Stimulated activated CD4-positive, alpha-beta T cell treated with anti-CD3 and anti-CD28 coated beads, Interleukin-1b, Interleukin-23, amount 100 ng/mL, for 1 hour (primary cell): ENCODE measurements at places on chromosomes 2 and 18.

DNA sequence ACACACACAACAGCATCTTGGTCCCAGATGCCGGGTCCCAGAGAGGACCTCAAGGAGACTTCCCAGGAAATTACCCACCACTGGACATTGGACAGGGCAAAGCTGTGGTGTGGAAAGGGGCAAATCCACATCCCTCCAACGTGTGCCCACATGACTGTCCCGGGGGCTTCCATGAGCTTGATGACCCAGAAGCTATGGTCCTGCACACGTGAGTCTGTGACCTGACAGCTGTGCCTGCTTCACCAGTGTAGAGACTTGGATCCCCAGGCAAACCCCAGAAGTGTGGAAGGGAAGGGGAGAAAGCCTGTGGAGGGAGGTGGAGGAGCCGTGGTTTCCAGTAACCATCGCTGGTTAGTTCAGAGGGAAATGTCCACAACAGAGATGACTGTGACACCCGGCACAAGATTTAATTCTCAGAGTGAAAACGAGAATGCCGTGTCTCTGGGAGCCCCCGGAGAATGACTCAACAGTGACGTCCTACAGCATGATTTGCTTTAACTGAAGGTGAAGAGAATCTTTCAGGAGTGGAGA, 19.1 kb upstream of the GPR55 start:
- no peak for DNase-seq

- no peak for DNase-seq
These were observed 168.4 kb upstream of the NCKAP5 start for GRCh38 chr2:133736674-133737073.

GRCh38 chr2:3403587-3404334, 24.3 kb downstream of the TRAPPC12 start:
- no peak for DNase-seq

DNA sequence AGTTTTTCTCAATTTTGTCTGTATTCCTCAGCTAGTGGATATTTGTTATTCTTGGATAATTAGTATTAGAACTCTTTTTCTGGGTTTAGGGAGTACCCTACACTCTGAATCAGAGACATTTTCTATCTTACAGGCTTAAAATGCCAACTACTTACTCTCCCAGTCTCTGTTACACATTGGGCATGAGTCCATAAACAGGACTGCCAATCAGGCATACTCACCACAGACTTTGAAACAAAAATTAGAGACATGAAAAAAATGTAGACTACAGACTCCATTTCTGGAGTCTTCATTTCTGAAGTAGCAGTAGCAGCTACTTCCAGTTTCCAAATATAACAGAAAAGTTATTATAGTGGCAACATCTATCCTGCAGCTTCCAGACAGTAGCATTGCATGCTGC, 279.7 kb downstream of the MBD5 start:
- DNase-seq, result no peak

DNA sequence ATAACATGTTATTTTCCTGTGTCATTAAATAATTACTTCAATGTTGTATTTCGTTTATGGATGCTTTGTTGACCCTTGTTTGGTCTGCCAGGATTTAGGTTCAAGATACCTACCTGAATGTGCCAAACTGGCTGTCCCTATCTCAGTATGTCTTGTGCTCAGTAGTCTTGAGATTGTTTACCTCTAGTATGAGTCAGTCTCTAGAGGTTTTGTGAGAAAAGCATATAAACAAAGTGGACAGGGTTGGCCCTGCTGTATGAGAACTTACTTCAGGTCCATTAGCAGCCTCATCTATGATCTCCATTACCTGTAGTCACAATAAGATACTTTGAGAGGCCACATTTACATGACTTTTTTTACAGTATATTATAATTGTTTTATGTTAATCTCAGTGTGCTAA, 17.8 kb downstream of the DDX18 start:
- no peak for DNase-seq

GRCh38 chr18:60664736-60665135, 292.2 kb upstream of the MC4R start:
- no peak for DNase-seq

DNA sequence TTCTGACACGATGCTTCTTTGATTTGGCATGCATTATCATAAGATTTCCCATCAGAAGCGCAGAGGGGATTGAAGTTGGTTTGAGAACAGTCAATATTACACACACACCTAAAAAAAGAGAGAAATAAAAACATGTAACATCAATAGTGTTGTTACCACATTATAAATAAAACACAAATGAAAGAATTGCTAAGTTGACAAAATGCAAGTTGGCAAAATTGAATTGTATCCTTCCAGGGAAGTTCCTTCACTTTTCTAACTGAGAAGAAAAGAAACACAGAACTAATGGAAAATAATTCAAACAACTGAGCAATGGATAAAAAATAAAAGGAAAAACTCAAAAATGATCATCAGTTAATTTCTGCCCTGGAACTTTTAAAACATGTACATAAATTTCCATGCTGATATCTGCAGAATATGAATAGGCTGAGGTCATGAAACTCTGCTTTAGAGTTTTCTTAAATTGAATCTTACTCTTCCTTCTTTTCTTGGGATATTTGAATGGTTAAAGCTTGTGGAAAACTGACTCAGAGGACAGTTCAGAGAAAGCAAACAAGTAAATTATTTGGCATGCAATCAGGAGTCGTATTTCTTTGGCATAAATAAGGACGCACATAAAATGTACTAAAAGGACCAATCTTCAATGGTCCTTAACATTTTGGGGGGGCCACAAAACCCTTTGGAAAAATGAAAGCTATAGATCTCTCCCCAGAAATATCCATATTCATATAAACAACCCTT, 152.4 kb upstream of the CAVIN2 start:
- DNase-seq, result no peak

- no peak for DNase-seq
These were observed 19.3 kb upstream of the ACKR3 start for GRCh38 chr2:236550290-236550689.

DNA sequence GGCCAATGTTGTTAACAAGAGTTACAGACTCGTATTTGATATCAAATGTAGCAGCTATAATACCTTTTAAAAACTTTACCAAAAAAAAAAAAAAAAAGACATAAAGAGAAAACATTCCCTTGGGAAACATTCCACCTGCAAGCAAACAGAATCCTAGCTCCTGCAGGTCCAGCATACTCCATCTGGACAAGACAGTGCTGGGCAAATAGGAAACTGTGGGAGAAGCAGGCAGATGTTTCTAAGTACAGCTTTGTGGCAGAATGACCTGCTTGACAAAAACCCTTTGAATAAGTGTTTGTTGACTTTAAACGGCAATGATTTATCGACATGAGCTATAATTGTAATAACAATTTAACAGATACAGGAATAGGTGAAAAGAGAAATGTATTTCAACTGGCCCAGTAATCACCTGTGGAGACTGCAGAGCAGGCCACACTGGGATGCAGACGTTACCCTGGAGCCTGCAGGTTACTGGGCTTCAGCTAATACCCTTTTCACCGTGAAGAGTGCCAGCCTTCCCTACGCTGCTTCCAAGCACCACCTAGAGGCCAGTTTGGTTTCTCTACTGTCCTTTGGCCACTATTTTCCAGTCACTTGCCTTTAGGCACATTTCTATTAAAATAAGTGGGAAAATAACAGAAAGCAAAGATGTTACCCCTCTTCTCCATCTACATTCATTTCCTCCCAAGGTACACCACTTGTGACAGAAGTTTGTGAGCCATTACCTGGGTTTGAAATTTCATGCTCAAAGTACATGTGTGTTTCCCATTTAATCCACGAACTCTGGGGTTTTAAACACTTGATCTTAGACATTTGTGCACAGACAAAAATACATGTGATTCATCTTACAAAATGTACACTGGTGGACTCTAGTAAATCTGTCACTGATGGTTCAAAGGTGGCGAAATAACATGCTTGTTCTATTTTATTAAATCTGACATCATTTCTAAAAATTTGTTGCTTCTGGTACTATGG, 96.9 kb upstream of the ZNF397 start:
- no peak for DNase-seq

- no peak for DNase-seq
These were observed 3.2 kb downstream of the CNNM3 start for GRCh38 chr2:96819128-96819875.

DNA sequence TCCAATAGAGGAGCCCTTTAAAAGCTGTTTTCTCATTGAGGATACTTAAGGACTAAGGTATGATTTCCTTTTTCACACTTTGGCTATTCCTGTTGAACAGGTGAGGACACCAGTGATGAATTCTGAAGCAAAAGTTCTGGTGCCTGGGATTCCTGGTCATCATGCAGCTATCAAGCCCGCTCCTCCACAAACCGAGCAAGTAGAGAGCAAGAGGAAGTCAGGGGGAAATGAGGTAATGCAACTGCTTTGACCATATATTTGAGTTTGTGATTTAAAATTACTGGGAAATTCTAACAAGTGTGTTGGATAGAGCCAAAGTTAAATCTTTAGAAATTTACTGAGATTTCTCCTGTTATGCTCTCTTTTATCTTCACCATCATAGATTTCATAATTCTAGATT, 33.0 kb downstream of the WDR43 start:
- no peak for DNase-seq

GRCh38 chr2:120174963-120175581, 48.1 kb downstream of the TMEM185B start:
- DNase-seq, result no peak

DNA sequence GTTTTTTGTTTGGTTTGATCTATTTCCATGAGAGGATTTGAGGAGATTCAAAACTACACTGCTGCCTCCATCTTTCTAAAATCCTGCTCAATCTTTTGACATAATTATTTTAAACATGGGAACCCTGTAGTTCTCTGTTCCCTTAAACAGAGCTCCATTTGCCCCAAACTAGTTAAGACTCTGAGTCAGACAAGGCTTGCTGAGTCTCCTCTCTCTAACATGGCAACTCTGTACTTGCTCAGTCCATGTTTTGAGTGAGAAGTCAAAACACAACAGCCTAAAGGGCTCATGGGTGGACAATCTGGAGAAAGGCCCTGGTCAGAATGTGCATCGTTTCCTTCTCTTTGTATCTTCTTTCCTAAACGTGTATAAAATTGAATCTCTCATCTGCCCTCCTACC, 7.1 kb upstream of the STAMBP start:
- DNase-seq, result no peak

DNA sequence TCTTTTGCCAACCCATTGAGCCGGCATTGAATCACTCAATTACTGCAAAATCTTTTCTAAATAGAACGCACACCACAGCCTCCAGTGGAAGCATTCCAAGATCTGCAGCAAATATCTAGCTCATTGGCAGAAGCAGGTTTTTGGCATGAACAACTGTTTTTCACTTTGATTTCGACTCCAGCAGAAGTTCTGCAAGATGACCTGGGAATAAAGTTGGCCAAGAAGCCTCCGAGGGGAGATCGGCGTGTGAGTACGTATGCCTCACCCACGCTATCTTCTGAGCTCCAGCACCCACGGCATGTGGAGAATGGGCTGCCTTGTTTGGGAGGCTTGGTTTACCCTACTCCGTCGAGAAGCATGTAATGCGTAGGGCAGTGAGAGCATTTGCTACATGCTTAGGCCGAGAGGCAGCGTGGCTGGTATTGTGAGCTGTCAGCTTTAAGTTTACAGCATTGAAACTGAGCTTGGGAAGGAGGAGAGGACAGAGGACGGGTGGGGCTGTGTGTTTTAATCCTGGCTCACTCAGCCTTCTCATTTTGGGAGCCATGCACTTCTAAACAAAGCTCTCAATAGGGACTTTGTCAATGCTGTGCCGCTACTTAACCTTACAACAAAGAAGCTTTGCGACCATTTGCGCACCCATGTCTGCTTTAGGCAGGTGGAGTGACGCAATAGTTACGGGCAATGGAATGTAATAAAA, 10.5 kb downstream of the PCARE start:
- no peak for DNase-seq

- DNase-seq, result no peak
These were observed 160.1 kb downstream of the TWIST2 start for GRCh38 chr2:239008004-239008403.

- no peak for DNase-seq
These were observed 22.8 kb upstream of the SH3BP4 start for GRCh38 chr2:234929002-234929401.

DNA sequence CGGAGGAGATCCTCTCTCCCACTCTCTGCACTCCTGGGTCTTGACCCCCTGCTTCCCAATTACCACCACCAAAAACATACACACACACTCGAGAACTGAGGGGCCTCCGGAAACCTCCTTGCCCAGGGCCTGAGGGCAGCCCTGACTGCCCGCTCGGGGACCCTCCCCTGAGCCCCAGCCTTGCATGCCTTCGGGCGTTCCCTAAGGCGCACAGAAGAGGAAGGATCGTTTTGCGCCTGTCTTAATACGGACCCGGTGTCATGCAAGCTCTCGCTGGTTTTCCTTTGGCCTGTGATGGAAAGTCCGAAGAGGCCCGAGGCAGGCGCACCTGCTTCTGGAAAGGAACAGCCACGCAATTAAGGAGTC, 19.8 kb downstream of the POU3F3 start:
- DNase-seq, result no peak

DNA sequence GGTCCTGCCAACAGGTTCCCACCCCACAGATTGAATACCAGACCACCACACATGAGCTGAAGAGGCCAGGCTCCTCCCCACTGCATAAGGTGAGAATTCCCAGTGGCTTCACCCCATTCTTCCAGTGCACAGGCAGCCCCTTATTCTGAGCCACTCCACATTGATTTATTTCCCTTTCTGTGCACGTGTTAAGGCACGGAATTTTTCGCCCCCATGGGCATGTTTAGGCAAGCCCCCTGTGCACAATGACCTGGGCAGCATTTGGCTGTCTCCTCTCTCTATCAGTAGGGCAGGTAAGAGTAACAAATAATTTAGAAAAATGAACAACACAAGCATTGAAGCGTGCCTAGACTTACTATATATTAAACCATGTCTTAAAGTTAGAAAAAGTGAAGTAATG, 15.2 kb upstream of the CHAC2 start:
- DNase-seq, result no peak

DNA sequence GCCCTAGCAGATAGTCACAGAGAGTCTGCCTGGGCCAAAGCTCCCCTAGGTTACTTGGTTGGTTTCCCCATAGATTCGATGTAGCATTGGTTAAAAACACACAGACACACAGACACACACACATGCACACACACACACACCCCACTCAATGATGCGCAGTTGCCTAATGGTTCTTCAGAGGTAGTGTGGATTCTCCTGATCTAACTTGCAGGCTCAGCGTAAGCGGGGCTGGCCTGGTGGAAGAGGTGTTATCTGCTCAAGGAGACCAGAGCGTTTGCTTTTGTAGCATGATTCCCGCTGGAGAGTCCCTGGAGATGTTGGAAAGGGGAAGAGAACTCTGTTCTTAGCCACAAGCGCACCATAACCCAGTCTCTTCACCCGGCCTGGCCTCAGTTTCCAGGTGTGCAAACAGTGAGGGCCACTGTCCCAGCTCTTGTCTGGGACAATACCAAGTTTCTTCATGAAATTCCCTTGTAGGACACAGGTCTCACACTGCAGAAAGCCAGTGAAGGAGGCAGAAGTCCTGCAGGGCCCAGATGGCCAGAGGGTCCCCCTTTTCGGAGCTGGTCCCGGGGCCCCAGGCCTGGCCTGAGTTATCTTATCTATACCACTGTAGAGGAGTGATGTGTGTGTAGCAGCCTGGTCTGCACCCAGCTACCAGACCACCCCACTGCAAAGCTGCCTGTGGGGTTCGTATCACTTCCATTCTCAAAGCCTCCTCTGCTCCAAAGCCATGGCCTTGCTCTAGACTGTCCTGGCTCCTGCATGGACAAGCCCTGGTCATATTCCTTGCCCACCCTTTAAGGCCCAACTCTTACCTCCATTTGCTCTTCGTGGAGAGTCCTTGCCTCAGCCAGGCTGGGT, 3.7 kb downstream of the ACKR3 start:
- DNase-seq, result no peak
